ENCODE measurements at places on chromosomes 1 and 21.
A peak's percentile ranks its signal among the peaks of the same experiment; 100 is the strongest.

GRCh38 chr1:64595871-64596515, 126.1 kb downstream of the CACHD1 start:
- no peak for DNase-seq

- no peak for DNase-seq
Observed at GRCh38 chr21:41754479-41754891, 12.4 kb downstream of the RIPK4 start.

- DNase-seq, result no peak
Observed at GRCh38 chr1:112938210-112938609, 17.8 kb downstream of the SLC16A1 start.

- DNase-seq, result no peak
Observed at GRCh38 chr1:173406783-173407230, 70.3 kb upstream of the PRDX6 start.

DNA sequence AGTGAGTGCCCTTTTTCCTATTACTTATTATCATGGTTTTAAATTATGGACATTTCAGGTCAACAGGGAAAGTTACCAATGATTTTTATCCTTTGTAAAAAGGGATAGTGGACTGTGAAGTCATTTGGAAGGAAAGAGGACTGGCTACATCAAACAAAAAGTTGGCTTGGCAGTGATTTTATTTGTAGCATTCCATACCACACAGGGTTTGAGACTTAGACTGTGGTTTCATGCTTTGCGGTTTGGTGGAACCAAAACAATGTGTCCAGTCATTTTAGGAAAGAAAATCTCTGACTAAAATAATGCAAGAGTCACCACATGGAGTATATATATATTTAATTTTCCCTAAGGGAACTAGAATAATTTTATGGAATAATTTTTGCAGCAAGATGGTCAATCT, 239.5 kb downstream of the HMCN1 start:
- DNase-seq, result no peak

- DNase-seq, result peak; percentile 80
Observed at GRCh38 chr21:37365517-37366481, 774 bp upstream of the DYRK1A start.

- no peak for DNase-seq
Observed at GRCh38 chr1:157292302-157292701, 154.1 kb upstream of the ETV3 start.

GRCh38 chr1:56797065-56797685, 22.0 kb downstream of the FYB2 start:
- DNase-seq, result no peak

GRCh38 chr1:48688102-48688760, 88.5 kb downstream of the BEND5 start:
- DNase-seq, result no peak

DNA sequence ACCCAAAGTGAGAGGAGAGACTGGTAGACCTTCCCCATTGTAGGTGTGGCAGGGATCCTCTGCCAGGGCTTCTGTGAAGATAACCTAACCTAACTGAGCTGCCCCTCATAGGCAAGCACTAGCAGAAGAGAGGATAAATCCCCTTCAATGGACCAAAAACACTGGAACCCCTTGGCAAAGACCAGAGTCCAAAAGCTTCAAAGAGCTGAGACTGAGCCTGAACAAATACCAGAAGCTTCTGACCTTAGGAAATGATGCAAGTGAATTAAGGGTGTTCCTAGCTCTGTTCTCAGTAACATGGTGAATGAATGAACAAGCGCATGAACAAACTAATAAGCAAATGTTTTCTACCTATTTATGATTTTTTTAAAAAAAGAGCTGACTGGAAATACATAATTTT, 123.2 kb downstream of the RRAGC start:
- DNase-seq, result no peak

DNA sequence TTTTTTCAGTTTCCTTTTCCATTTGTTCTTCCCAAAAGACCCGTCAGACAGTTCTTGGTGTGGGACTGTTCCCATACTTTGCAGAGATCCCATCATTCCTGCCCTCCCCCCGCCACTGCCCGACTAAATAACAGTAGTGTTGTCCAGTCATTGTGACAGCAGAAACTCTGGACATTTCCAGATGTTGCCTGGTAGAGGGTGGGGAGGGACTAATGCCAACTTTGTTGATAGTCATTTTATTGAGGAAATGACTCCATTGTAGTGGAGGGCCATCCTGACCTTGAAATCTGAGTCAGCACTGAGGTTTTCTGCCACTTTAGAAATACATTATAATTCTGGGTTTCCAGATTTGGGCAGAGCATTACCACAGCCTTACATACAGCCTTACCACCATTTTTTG, 85.4 kb downstream of the CEP350 start:
- DNase-seq, result no peak
